ENCODE measurements at places on chromosomes 3 and 15.
A peak's percentile ranks its signal among the peaks of the same experiment; 100 is the strongest.

GRCh38 chr15:78056714-78057269 lies 20.7 kb downstream of the TBC1D2B start:
- peak; percentile 50 for DNase-seq

GRCh38 chr3:54240-54639 lies 142.3 kb upstream of the CHL1 start:
- no peak for DNase-seq

DNA sequence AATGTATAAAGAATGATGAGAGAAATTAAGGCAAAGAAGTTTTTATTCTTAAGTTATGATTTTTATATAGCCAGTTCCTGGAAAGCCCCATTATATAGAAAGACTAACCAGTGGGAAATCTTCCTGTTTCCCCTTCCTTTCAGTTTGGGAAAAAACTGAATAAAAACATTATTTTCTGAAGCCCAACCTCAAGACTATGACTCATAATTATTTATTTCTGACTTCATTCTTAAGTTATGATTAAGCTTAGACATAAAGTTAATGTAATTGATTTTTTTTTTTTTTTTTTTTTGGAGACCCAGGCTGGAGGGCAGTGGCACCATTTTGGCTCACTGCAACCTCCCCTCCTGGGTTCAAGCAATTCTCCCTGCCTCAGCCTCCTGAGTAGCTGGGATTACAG lies 55.8 kb downstream of the TRPC1 start:
- DNase-seq: peak; percentile 31

- no peak for DNase-seq
Observed at GRCh38 chr3:144923046-144923775, 951.6 kb downstream of the DIPK2A start.

- DNase-seq: no peak
Observed at GRCh38 chr3:74423867-74424266, 190.6 kb downstream of the CNTN3 start.

DNA sequence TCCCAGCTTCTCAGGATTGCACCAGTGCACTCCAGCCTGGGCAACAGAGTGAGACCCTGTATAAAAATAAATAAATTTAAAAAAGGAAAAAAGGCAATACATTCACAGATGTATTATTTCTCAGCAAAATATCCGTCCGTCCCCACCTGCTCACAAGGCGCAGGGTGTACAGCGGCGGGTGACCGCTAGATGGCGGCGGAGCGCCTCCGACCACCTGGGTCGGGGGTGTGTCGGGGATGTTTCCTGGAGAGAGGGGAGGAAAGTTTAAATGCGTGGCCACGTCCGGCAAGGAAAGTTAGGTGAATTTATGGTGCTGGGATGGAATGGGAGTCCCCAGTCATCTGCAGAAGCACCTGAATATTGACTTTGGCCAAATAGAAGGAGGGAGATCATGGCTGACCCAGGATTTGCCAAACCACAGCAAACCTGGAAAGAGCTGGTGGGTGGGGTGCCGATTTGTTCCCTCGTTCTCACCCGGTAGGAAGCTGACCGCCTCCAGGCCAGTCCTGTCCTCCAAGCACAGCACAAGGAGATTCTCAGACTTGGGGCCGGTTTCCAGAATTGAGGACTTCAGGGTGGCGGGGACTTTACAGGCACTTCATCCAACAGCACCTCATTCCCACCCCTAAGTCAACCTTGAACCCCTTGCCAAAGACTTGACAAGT lies 88.3 kb downstream of the TMEM266 start:
- peak; percentile 47 for DNase-seq

DNA sequence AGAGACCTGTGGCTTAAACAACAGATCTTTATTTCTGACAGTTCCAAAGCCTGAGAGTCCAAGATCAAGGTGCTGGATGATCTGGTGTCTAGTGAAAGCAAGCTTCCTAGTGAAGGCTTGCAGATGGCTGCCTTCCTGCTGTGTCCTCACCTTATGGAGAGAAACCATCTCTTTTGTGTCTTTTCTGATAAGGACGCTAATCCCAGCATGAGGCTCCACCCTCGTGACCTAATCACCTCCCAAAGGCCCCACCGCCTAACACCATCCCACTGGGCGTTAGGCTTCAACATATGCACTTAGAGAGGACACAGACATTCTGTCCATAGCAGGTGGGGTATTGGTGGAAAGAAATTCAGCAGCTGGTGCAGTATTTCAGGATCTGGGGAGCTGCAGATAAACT lies 19.8 kb upstream of the LYSMD4 start:
- DNase-seq: no peak

DNA sequence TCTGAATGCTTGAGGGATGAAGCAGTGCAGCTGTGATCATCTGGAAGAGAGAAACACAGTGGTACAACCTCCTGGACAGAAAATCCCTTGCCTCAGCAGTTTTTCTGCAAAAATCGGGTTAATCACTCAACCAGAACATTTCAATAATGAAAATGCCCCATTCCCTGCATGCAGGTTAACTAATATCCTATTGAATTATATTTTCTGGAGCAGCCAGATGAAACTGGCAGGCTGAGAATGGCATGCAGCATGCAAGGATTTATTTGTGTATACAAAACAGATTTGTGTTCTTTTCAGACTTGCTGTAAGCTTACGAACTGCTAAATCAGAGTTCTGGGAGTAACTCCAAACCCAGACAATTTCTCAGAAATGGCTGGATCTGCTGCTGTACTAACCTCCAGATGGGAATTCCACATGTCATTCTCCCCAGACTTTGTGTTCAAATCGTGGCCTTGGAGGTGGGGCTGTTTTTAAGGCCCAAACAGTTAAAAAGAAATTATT lies 39.1 kb downstream of the SLC9A9 start:
- DNase-seq: no peak

DNA sequence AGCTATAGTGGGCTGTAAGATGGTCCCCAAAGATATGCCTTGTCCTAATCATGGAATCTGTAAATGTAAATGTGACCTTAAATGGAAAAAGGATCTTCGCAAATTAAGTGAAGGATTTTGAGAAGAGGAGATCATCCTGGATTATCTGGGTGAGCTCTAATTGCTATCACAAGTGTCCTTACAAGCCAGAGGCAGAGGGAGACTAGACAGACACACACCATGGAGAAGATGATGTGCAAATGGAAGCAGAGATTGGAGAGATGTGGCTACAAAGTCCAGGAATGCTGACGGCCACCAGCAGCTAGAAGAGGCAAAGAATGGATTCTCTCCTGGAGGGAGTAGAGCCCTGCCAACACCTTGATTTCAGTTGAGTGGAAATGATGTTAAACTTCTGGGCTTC lies 102.3 kb upstream of the PROK2 start:
- DNase-seq: no peak

DNA sequence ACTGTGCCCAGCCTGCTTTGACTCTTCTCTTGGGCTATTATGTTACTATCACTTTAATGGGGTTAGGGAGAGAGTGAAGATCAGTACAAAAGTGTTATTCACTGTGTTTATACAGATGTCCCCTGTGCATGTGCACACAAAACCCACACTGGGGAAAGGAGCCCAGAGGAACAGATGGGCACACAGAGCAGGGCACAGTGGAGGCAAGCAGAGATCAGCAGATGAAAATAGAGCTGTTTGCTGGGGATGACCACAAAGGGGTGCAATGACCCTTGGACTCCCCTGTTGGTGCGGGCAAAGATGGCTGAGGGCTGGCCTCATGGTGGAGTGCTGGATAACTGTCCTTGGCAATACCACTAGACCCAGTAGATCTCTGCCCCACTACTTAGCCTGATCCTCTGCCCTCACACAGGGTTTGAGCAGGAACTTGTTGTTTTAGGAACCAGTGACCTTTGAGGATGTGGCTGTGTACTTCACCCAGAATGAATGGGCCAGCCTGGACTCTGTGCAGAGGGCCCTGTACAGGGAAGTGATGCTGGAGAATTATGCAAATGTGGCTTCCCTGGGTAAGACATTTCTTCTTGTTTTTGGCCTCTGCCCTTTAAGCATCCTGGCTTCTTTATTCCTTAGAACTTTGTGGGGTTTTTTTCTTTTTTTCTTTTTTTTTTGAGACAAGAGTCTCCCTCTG lies 5.3 kb downstream of the ZNF620 start:
- no peak for DNase-seq

DNA sequence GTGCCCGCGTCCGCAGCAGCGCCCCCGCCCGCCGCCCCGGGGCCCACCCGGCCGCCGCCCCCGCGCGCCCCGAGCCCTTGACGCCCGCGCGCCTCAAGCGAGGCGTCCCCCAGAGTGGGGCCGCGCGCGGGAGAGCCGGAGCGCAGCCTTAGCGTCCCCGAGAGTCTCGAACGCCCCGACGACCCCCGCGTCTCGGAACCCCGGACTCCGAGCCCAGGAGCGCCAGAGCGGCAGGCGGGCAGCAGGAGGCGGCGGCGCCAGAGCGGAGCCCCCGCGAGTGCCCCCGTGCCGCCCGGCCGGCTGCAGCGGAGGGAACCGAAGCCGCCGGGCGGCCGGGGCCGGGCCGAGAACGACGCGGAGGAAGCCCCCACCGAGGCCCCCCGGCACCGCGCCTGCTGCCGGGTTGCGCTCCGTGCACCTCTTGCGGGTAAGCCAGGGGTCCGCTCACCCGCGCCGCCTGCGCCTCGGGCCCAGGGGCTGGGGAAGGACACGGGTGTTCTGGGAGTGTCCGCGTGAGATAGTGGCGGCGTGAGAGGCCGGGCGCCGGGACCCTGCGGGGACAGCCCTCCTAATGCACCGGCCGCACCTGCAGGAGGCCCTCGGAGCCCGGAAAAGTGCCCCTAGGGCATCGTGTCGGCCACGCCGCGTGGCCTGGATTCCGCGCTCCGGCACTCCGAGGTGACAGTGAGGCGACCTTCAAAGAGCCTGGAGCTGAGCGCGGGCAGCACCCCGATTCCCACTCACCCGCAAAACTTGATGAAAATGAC lies 52.0 kb upstream of the ULK4 start:
- DNase-seq: peak; percentile 23

- DNase-seq: no peak
Observed at GRCh38 chr3:177936721-177937120, 599.5 kb upstream of the KCNMB2 start.

- DNase-seq: peak; percentile 68
Observed at GRCh38 chr3:112327371-112327951, 5.5 kb upstream of the CD200 start.

- DNase-seq: no peak
Observed at GRCh38 chr3:43817825-43818224, 127.1 kb downstream of the ABHD5 start.

DNA sequence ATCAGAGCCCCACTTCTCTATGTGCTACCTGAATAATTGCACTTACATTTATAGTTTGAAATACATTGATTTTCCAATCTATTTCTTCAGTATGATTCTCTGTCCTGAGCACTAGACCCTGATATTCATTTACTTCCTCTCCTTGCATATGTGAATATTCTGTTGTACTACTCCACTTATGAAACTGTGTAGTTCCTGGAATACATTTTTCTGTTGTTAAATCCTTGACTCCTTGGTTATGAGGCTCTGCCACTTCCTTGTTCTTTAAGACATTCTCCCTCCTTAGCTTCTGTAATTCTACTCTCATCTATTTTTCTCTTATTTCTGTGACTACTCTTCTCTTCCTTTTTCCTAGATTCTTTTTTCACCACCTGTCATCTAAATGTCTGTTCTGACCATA lies 12.9 kb upstream of the MGA start:
- DNase-seq: no peak

DNA sequence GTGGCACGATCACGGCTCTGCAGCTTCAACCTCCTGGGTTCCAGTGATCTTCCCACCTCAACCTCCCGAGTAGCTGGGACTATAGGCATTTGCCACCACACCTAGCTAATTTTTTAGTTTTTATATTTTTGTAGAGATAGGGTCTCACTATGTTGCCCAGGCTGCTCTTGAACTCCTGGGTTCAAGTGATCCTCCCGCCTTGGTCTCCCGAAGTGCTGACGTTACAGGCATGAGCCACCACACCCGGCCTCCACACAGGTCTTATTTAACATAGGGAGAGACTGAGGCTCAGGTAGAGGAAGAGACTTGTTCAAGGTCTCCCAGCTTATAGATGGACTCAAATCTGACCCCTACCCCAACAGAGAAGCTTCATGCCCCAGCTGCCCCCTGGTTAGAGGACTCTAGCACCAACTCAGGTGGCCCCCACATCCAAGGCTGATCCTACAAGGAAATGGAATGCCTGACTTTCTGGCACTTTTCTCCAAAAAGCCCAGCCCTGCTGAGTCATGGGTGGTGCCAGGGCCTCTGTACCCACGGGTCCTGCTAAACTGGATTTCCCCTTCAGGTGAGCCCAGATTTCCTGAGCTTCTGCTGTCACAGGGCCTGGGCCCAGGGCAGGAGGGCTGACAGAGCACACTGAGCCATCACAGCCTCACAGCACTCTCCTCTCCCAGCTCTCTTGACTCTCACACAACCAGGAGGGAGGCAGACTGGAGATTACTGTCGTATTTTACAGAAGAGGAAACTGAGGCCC lies 5.6 kb downstream of the TMEM40 start:
- no peak for DNase-seq

DNA sequence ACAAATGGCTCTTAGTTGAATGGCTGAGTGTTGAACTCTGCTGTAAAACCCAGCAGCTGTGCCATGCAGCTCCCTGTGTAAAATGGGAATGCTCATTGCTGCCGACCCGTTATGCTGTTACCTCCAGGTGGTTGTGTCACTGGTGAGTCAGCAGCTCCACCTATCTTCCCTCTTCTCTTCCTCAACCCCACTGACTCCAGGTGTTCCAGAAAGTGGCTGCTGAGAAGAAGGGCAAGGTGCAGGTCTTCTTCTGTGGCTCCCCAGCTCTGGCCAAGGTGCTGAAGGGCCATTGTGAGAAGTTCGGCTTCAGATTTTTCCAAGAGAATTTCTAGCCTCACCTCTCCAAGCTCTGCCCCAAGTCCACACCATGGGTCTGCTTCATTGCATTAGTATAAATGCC lies 41.9 kb downstream of the NOX5 start:
- no peak for DNase-seq

DNA sequence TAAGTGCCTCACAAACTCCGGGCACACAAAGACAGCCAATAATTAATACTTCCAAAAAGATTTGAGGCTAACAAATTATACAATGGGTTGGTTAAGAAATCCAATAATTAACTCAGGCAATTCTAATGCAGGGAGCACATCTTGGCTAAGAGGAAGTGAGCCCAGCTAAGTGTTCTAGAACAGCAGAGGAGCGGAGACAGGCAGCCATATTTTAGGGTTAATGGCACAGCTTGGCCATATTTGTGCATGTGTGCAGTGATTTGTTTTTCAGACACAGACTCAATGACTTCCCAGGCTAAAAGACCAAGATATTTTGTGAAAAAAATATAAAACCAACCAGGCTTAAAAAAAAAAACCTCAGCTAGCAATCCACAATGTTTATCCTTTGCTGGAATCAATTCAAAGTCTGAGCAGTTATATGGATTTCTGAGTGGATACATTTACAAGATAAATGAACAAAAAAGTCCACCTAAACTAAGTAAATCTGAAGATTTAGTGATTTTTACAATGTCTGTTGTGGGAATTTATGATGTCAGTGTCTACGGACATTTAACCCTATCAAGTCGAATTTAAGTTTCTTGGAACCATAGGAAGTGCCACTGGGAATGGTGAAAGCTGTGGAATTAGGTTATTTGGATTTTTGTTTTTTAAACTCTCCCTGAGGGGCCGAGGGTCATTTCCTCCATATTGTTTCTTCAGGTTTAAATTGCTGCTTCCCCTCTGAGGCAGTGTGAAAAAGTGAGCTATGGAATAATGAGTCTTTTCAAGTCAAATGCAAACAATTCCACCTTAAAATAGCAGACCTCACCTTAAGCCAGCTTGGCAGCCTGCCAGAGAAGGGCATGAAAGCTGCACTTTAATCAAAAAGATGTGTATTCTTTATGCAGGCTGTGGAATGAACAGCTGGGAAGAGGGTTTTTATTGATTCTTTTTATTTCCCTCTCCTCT lies 413.7 kb upstream of the TBL1XR1 start:
- DNase-seq: no peak

GRCh38 chr15:72047020-72047419 lies 70.9 kb downstream of the MYO9A start:
- DNase-seq: peak; percentile 50

- DNase-seq: no peak
Observed at GRCh38 chr15:34258151-34258550, 33.3 kb downstream of the EMC4 start.
